ENCODE measurements at places on chromosomes 3 and 15.

- DNase-seq: no peak
Measured at GRCh38 chr15:50904211-50904610, 4.3 kb upstream of the AP4E1 start.

DNA sequence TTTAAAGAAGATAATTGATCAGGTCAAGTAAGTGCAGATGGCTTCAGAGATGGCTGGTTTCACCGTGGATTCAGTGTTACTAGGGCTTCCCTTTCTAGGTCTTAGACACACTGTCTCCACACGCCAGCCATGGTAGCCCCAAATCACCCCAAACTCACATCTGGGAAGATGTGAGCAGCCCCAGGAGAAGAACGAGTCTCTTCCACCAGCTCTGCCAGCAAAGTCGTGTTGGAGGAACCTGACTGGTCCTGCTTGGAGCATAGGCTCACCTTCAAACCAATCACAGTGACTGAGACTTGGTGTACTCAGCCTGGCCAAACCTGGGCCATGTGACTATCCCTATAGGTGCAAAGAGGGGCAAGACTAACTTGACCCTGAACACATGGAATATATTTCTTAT, 296.7 kb downstream of the RPLP1 start:
- no peak for DNase-seq

DNA sequence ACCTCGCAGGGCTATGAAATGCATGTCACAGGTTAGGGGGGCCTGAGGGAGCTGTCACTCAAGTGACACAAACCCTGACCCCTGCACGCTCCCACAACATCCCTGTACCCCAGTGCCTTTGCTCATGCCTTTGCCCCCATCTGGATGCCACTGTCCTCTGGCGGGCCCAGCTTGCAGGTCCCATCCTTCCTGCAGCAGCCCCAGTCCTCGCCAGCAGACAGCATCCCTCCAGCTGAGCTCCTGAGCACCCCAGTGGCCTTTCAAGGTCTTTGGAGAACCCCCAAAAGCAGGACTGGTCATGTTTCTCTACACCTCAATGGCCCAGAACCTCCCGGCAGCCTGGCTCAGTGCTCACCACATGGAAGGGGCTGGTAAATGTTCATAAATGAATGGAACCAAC, 170.4 kb downstream of the ADAMTS17 start:
- no peak for DNase-seq

GRCh38 chr15:57352535-57353316, 23.6 kb upstream of the CGNL1 start:
- no peak for DNase-seq

DNA sequence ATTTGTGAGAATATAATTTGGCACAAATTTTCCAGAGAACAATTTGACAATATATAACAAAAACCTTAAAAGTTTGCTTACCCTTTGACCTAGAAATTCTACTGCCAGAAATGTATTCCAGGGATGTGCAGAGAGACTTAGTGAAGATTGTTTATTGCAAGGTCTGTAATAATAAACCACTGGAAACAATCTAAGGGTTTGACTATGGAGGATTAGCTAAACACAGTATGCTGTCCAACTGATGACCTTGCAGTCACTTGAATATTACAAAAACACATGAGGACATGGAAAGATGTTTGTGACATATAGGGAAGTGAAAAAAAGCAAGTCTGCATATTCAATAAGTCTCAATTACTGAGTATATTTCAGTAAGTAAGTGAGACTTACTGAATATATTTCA, 48.1 kb upstream of the CDV3 start:
- no peak for DNase-seq

DNA sequence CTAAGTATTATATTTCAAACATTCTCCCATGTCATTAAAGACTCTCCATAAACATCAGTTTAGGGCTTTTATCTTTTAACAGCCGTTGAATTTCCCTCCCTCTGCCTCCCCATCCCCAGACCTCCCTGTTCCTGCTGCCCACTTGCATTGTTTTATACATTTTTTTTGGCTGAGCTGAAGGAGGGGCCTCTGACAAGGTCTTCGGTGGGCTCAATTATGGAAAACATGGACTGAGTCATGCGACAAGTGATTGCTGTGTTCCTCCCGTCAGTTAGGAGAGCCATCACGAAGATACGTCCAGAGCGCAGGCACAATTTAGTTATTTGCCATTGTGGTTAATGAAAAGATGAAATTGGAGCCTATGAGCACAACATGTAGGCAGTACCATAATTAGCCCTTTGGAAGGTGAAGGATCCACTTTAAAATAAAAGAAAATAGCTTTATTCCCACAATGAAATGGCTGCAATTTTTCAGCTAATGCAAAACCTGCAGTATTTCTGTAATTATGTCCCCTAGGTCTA, 12.0 kb upstream of the NMNAT3 start:
- DNase-seq: no peak

- no peak for DNase-seq
Measured at GRCh38 chr3:88002448-88002847, 56.4 kb downstream of the CGGBP1 start.

DNA sequence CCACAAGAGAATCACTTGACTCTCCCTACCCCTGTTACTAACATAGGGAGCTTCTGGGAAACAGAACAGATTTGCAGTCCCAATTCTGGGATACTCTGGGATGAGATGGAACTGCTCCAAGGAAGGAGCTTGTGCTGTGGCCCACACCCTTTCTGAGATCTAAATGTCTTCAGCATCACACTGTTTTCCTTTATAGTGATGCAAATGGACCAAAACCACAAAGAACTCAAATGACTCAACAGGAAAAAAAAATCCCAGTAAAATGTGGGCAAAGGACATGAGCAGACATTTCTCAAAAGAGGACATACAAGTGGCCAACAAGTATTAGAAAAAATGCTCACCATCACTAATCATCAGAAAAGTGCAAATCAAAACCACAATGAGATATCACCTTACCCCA, 155.6 kb downstream of the NECTIN3 start:
- DNase-seq: no peak

- no peak for DNase-seq
Measured at GRCh38 chr3:8254489-8254888, 247.1 kb upstream of the LMCD1 start.

- no peak for DNase-seq
Measured at GRCh38 chr15:93703092-93703739, 528.1 kb upstream of the MCTP2 start.

DNA sequence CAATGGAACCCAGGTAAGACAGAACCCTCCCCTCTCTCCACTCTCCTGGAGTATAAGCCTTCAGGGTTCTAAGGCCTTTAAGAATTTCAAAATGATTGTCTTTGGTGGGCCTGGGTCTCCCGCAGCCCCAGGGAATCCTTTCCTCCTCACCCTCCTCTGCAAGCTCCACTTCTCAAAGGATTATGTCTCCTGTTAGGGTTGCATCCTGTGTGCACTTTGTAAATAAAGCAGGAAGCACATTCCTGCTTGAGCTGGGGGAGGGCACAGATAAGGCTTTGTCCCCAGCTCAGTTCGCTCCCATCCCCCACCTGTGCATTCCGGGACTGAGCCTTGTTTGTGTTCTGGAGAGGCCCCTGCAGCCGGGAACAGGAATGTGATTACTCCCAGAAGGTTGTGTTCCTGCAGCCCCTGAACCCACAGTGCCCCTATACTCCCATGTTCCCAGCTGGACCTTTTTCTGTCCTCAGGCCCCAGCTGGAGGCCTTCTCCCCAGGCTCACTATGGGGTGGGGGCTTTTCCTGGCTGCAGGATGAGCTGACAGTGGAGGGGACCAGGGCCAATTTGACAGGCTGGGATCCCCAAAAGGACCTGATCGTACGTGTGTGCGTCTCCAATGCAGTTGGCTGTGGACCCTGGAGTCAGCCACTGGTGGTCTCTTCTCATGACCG, 9.5 kb downstream of the TYRO3 start:
- DNase-seq: no peak

- no peak for DNase-seq
Measured at GRCh38 chr3:138782755-138783154, 52.0 kb downstream of the PIK3CB start.

DNA sequence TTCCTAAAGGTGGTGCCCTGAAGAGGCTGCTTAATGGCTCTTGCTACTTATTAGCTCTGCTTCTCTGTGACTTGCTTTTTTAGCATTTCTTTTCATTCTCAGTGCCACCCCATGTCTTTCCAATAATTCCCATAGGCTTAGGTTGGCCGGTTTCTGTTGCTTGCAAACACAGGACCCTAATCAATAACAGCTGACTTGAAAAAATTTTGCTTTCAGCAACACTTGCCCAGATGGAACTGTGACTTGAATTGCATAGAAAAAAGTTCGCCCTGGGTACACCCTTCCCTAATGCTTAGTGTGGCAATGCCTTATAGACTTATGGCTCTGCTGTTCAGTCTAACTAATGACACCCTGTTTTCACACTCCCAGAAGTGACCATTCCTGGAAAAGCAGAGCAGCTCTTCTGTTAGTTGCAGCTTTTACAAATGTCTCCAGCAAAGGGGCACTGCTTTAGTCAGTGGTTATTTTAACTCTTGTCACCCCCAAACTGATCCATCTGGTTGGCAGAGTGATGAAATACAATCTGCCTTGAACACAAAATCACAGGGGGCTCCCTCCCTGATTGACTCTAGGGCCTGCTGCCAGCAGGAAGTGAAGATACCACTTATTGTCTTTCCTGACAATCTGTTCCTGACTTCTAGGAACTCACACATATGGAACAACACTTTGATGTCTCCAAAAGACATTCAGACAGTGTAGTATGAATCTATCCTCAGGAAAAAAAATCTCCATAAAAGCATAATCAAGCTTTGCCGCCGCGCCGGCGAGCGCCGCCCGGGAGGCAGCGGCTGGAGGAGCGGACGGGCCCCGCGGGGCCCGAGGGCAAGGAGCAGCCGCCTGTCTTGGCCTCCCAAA, 9.7 kb upstream of the SLMAP start:
- DNase-seq: no peak
